ENCODE measurements at places on chromosomes 6 and 20.
A peak's percentile ranks its signal among the peaks of the same experiment; 100 is the strongest.

DNA sequence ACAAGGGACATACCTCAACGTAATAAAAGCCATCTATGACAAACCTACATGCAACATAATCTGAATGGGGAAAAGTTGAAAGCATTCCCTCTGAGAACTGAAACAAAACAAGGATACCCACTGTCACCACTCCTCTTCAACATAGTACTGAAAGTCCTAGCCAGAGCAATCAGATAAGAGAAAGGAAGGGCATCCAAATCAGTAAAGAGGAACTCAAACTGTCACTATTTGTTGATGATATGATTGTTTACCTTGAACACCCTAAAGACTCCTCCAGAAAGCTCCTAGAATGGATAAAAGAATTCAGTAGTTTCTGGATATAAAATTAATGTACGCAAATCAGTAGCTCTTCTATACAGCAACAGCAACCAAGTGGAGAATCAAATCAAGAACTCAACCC, 39.4 kb downstream of the ZNF311 start:
- DNase-seq: no peak

- DNase-seq: no peak
These were observed 43.2 kb upstream of the BCAS1 start for GRCh38 chr20:54113566-54113965.

GRCh38 chr6:100577425-100577824, 112.7 kb upstream of the SIM1 start:
- DNase-seq: no peak

GRCh38 chr6:117449549-117450439, 24.1 kb upstream of the ROS1 start:
- DNase-seq: peak; percentile 58

DNA sequence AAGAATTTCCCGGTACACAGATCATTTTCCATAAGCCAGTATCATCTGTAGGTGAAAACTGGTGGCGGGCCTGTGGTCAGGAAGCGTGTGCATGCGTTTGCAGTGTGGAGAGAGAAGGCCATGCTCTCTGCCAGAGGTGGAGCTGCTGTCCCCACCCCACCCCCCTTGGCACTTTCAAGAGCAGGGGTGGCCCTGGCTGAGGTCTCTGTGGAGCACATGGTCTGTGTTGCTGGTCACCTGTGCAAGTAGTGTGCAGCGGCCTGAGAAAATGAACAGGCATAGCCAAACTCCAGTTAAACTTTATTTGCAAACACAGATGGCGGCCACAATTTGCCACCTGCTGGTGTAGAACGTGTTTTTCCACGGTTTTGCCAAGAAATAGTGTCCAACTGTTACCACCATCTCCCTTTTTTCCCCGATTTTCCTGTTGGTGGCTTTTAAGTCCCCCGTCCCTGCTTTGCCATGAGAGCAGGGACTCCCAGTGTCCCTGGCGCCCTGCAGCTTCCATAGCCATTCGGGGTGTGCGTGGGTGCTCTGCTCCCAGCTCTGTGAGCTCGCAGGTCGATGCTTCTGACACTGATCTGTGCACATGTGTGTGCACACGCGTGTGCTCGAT, 2.5 kb downstream of the ADRM1 start:
- DNase-seq: no peak

DNA sequence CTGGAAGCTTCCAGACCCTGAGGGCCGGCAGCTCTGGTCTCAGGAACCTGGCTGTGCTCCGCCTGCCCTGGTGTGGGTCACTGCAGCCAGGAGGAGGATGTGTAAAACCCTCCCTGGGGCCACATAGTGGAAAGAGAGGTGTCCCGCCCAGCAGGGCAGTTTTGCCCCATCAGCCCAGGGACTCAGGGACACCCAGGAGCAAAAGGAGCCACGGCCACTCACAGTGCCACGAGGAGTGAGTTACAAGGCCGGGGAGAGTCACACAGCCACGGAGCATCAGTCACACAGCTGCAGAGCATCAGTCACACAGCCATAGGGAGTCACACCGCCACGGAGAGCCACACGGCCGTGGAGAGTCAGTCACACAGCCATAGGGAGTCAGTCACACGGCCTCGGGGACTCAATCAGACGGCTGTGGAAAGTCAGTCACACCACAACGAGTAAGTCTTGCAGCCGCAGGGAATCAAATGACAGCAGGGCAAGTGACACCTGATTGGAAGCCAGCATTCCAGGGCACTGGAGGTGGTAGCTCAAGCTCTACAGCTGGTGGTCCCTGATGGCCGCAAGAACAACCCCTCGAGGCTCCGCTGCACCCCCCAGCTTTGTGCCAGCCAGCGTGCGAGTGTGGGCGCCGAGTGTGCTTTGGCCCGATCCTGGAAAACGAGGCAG, 60.9 kb downstream of the DLL1 start:
- no peak for DNase-seq

GRCh38 chr6:7727946-7728854, 2.3 kb downstream of the BMP6 start:
- no peak for DNase-seq

GRCh38 chr20:45408646-45409213, 641 bp downstream of the DBNDD2 start:
- no peak for DNase-seq

DNA sequence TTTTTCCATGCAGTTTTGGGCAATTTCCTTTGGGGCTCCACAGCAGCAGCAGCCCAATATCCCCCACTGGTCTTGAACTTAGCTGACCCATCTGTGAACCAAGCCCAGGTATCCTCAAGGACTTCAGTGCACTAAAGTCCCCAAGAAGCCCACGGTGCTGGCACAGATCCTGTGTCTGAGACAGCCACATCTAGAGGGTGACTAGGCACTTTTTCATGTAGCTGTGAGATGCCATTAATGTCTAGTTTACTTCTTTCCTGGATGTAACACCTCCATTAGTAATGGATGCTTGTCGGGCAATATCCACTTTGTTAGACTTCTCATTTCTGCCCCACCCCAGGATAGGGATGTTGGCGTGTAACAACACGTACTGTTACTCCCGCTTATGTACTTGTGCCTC, 176.2 kb upstream of the PROKR2 start:
- no peak for DNase-seq

- DNase-seq: no peak
These were observed 37.1 kb downstream of the HIVEP1 start for GRCh38 chr6:12049165-12049564.

DNA sequence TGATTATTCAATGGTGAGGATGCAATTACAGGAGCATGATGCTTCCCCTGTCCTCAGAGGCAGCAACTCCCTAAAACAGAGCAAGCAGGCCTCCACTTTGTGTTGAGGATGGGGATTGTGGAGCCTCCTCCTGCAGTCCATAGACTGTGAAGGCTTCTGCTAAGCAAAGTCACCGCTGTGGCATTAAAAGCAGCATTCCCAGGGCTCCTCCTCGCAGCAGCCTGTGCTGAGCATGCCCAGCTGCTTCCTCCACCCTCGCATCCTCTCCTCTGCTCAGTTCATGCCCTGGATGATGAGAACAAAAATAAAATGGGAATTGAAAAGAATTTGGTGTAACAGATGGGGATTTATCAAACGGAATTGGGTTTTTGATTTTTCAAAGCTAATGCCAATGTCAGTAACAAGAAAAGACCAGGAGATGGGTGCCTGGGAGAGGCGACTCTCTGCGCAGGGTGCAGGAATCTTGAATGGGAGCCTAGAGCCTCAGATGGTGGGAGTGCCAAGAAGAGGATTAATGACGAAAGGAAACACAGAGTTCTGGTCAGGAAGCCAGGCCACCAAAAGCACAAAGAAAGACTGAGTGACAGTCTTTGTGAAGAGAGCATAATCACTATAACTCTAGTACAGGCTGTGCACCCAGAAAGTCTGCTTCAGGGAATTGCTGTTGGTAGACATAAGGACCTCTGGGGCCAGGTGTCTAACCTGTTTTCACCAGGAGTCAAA, 347.6 kb downstream of the TPBG start:
- no peak for DNase-seq

DNA sequence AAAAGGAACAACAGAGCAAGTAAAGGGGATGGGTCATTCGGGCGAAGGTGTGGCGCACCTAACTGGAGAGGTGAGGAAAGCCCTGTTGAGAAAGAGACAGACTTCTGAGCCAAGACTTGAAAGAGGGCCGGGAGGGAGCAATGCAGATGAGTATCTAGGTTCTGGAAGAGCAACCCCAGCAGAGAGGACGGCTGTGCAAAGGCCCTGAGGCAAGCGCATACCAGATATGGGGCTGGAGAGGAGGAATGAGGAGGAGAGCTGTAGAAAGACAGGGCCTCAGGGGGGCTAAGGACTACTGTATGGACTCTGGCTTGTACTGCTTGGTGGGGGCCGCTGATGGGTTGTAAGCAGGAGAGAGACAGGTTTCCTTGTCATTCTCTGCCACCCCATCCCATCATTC, 21.9 kb downstream of the TRERF1 start:
- DNase-seq: no peak

- no peak for DNase-seq
These were observed 2.6 kb upstream of the HLA-B start for GRCh38 chr6:31359581-31359980.

- peak; percentile 26 for DNase-seq
These were observed 21.6 kb upstream of the MTRF1L start for GRCh38 chr6:153023977-153024708.

DNA sequence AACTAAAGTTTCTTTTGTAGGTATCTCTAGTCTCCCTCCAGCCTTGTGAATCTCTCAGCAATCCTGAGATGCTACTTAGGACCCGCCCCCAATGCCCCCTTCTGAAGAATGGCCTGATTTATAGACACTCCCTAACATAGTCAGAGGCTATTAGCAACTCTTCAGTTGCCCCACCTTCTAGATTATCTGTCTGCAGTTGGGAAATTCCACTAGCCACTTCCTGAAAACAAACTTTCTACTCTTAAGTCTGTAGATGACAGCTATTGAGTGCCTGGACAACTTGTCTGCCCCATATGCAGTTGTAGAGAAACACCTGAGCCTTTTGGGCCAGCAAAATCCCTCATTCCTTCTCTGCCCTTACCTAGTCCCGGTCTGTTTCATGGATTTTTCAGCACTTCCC, 188.2 kb upstream of the PREP start:
- DNase-seq: peak; percentile 66

DNA sequence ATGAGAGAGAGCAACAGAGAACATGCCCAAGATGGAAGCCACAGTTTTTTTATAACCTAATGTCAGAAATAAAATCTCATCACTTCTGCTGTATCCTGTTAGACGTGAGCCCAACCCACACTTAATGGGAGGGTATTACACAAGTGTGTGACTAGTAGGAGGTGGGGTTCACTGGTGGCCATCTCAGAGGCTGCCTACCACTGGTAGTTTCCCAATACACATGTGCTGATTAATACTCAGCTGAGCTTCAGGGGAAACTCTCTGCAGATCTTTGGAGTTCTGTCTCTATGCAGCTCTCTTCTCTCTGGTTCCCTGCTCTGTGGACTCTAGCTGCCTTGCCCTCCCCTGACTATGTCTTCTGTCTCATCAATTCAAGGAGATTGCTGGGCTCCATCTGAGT, 35.7 kb downstream of the CNBD2 start:
- DNase-seq: no peak

DNA sequence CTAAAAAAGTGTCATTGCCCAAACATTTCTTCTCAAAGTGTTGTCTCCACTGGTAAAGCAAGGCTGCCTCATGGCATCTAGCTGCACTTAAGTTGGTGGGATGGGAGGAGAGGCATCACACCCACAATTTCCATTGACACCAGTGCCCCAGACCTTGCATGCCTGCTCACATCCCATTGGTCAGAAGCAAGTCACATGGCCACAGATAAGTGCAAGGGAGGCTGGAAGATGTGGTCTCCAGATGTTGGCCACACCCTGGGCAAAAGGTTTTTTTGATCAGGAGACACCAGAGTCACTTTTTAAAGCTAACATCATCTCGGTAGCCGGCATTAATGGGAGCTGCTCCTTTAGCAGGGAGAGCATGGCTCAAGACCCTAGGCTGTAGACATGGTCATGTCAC, 157.1 kb upstream of the CST7 start:
- DNase-seq: no peak

DNA sequence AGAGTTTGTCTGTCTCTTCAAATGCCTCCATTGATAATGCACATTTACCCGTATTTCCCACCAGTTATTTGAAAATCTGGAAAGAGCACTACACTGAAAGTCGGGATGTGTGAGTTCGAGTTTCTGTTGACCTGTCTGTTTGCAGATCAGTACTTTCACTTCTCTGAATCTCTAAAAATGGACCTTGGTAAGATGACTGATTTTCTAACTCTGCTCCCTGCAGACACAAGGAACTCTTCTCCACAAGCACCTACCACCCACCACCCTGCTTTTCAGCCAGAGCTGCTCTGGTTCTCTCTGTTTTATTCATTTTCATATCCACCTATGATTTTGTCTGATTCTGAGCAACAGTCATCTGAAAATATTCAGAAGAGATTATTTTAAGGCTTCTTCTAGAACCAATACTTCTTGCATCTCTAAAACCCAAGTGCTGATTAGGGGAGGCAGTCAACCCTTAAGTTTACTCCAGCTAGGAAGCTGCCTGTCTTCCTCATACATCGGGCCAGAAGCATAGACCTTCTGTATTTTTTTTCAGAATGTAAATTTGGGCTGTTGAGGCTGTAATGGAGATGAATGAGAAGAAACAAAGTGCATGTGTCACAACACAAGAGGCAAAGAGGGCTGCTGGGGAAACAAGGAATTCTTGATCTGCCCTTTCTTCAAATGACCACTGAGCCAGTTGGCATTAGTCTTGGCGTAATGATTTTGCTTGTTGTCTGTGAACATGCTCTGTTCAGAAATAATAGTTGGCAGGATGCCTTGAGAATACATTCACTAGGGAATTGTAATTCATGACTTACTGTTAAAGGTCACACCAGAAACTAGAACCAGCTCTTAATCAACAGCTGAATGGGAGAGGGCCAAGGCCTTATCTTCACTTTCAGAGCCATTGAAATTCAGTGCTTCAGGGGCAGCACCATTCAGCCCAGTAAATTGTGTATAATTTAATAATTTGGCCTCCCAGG, 85.4 kb upstream of the MYLIP start:
- DNase-seq: no peak

All from RCC 7860 (cell line).